CMK (cell line): ENCODE measurements at places on chromosomes 7 and 10.

GRCh38 chr7:138125119-138125518 is 48.9 kb downstream of the AKR1D1 start:
- no peak for DNase-seq

DNA sequence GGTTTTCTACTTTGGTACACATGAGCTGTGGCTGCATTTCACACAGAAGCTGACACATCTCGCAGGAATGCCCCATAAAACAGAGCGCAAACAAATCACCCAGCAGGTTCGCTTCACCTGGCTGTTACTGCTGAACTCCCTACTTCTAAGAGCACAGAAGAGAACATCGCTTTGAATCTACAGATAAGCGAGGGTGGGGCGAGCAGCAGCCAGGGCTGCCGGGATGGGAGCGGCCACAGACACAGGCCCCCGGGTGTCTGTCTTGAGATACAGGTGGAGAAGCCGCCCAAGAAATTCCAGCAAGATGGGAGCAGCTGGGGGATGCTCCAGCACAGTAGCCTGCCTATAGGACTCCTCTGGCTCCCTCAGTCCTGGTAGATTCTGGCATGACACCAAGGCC is 27.4 kb downstream of the OGDHL start:
- DNase-seq, result no peak

DNA sequence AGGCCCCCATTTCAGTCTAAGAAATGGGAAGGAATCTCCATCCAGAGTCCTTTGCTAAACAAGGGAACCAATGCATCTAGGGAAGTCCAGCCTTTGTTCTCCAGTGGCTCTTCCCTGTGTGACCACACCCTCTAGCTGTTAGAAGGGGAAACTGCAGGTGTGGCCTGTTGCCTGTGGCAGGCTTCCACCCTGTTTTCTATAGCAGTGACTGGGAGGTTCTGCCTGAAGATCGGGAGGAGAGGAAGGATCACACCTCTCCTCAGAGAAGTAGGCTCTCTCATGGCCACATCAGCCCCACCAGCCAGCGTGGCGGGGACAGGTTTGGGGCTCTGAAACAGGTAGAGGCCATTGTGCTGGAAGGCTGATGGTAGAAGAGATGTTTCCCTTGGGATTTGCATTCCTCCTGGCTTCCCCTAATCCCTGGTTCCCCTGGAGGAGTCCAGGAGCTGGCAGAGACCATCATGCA is 47.7 kb upstream of the TRIM8 start:
- DNase-seq, result no peak

DNA sequence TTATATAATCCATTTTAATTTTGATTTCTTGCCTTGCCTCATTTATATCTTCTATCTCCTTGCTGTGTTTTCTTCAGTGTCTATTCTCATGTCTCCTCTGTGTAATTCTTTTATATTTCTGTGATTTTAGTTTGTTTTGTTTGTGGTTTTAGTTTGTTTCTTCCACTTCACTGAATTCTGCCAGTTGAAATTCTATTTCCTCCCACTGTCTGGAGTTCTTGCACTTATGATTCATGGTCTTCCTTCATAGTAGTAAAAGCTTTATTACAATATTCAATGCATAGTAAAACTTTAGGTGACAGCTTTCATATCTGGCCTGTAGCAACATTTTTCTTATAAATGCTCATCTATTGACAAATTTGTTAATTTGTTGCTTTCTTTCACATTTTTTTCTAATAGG is 113.3 kb downstream of the MAGI2 start:
- DNase-seq, result no peak

GRCh38 chr7:33804140-33804660 is 101.1 kb upstream of the BMPER start:
- DNase-seq, result no peak

DNA sequence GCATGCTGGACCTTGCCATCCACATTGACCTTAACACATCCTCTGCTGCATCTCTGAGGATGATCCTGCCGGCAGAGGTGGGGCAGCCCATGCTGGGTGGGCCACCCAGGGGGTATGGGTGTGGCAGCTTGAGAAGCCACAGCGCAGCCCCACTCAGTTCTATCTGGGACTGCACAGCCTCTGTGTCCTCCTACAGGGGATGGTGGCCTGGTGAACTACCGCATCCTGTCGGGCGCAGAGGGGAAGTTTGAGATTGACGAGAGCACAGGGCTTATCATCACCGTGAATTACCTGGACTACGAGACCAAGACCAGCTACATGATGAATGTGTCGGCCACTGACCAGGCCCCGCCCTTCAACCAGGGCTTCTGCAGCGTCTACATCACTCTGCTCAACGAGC is 12.2 kb upstream of the C10orf105 start:
- DNase-seq, result no peak

DNA sequence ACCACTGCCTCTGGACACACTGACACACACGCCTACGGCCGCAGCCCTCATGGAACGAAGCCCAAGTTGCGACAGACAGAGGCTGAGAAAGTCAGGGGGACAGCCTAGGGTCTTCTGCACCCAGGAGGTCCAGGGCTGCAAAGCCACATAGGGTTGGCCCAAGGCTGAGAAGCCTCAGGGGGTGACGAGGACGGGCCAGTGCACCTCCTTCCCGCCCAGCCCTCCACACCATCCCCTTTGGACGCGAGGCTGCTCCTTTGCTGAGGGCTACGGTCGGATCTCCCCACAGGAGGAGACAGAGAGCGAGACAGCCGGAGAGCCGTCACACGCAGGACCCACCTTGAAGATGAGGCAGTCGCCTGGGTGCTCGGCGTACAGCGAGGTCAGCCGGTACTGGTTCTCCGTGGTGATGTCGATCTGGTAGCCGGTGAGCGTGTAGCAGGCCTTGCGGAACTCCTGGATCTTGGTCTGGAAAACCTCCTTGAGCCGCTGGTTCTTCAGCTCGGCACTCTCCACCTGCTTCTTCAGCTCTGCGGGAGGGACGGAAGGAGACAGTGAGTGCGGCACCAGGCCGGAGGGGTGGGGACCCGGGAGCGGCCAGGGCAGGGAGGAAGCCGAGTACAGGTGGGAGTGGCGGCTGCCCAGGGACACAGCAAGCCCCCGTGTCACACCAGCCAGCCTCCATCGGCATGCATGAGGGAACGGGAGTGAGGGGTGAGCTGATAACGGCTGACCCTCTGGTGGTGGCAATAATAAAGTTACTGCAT is 228.0 kb downstream of the ELFN1 start:
- no peak for DNase-seq
